ENCODE measurements at places on chromosomes 6 and 20.

GRCh38 chr6:143401636-143402370 lies 48.7 kb downstream of the ADAT2 start:
- no peak for DNase-seq

DNA sequence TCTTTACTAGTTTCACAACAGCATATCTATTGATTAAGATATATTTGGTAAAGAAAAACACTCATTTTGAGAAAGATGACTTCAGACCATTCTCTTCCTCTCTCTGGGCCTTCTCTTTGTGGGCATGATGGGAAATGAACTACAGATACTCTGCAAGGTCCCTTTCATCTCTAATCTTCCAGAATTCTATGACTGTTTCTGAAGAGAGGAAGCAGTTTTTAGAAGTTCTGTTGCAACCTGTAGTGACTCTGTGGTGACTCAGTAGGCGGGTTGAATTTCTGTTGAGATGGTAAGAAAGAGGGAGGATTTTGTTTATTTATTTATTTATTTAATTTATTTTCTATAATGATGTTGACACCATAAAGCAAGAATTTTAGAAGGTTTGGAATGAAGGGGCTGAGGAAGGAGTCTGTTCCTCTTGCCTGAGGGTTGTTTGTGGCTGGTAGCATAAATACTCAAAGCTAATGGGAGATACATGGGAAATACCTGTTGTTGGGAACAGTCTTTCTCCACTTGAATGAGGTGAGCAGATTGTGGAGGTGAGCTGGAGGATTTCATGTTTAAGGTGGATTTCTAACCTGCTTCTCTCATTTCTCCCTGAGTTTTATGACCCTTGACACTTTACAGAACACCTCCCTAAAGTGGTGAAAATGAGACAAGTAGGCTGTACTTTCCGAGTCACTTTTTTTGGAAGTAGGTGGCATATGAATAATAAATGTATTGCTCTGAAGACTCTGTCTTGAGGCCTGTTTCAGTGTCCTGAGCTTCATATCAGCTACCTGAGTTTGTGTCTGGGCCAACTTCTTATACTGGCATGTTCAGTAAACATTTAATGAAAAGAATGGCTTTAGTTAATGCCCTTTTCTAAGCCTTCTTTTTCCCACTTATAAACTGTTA lies 15.0 kb downstream of the ACSS2 start:
- no peak for DNase-seq

DNA sequence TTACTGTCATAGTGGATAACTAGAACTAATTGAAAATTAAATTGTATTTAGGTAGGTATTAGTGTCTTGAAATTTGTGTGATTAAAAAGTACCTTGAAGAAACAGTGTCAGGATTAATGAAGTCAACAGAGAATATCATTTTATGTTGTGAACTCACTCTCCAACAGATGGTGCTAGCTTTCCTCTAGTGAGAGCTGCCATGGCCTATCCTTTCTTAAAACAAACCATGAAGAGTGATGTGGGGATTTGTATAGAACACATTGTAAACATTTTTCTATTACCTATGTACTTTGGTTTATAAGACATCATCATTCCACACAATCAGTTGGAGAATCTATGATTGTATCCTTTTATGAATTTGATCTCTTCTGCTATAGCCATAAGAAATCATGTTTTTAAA lies 4.8 kb upstream of the SRSF12 start:
- DNase-seq: no peak

DNA sequence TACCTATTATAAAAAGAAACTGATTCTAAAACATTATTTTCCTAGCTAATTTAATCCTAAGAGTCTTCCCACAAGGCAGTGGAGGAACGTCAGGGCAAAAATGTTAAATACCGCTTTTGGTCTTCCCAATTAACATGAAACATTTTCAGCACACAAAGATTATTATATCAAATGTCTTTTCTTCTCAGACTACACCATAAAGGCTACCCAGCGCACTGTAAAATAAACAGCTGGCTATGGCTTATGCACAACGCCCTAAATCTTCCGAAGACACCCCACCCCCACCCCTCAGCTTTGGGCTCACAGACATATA lies 1.0 kb downstream of the NUDT3 start:
- no peak for DNase-seq

GRCh38 chr6:29760328-29760727 lies 37.1 kb downstream of the HLA-F start:
- no peak for DNase-seq

GRCh38 chr6:42113936-42114636 lies 28.3 kb downstream of the C6orf132 start:
- DNase-seq: no peak

DNA sequence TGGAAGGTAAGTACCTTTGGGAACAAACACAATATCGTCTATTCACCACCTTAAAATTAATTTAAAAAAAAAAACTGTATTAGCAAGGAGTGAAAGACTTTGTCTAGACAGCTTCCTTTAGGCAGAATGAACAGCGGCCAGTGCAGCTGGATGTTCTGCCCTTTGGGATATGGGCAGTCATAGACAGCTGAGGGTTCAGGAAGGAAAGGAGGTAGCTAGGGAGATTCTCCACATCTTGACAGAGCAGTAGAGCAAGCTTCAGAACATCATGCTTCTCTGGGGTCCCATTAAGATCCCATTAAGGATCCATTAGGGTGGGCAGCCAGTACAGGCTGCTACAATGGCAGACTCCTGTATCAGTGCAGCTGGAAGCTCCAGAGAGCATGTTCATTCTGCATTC lies 46.5 kb upstream of the PLCB4 start:
- DNase-seq: no peak

- no peak for DNase-seq
Observed at GRCh38 chr20:61400499-61400898, 148.4 kb downstream of the CDH4 start.

DNA sequence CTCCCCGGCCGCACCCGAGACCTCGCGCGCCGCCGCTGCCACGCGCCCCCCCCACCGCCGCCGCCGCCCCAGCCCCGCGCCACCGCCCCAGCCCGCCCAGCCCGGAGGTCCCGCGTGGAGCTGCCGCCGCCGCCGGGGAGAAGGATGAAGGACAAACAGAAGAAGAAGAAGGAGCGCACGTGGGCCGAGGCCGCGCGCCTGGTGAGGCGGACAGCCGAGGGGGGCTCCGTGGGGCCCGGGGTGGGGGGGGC lies 426 bp downstream of the ASXL1 start:
- DNase-seq: no peak

DNA sequence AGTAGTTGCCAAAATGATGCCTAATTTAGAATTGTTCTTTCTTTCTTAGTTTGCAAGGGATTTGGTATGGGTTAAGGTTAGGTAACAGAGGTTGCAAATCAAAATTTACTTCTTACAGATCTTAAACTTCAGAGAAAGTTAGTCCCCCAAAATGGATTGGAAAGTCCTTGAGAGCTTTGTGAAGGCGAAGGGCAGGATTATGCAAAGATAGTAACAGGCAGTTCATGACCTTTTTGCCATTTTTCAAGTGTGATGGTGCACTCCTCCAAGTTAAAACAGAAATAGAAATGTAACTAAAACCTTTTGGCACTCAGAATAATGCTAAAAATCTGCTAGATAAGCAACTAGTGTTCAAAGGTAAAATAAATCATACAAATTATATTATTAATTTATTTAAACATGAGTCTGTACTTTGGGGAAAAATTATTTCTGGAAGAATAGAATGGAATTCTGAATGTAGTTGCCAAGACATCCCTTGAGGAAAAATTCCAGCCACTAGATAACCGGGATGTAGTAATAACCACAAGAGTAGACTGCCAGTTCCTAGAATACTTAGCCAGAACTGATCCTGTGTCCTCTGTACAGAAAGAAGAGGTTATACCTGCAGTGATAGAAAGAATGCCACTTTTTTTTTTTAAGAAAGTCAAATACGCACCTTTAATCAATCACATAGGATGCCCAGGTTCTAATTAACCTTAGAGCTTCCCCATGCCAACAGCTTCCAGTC lies 31.8 kb upstream of the DAAM2 start:
- DNase-seq: no peak

DNA sequence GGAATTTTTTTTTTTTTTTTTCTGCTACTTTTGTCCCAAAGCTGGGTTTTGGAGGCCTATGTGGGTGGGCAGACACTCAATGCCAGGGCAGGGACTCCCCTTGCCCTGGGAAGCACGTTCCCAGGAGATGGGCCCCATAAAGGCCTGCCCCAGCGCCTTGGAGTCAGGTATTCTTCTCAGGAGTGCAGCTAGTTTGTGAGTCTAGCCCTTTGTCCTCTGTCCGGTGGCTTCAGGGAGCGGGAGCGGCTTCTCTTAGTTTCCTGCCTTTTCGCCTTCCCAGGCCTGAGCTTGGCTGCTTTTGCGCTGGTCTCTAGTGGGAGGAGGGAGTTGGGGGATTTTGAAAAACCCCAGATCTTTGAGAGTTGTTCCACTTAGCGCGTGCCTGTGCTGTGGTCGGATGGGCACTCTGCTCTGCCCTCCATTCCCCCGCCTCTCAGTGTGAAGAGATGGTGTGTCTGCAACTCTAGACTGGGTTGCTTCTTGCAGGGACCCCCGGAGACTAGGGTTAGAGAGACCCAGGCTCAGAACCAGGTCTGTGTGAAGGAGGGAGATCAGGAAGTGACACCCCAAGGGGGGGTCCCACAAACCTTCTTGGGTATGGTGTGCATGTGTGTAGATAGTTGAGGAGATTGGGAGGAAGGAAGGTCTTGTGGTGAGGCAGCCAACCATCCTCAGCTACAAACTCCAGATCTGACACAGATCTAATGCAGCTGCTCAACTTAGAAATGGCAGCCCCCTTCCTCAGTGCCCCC lies 1.3 kb downstream of the PLCG1 start:
- peak; percentile 14 for DNase-seq

DNA sequence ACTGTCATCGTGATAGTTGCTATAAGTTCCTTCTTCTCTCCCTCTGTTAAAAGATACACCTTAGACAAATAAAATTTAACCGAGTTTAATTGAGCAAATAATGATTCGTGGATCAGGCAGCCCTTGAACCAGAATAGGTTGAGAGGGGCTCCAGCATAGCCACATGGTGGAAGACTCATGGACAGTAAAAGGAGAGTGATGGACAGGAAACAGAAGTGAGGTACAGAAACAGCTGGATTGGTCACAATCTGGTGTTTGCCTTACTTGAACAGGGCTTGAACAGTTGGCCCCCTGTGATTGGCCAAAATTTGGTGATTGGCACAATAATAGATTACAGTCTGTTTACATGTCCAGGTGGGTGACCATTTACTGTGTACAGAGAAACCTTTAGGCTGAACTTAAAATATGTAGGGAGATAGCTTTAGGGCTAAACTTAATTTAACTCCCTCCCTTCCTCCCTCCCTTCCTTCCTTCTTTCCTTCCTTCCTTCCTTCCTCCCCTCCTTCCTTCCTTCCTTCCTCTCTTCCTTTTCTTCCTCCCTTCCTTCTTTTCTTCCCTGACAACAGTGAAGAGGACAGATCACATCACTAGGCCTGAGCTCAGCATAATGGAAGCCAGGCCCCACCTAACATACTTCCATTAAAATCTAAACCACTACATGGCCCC lies 531.8 kb upstream of the JARID2 start:
- no peak for DNase-seq

GRCh38 chr6:43990627-43991619 lies 136.3 kb downstream of the MRPL14 start:
- no peak for DNase-seq

DNA sequence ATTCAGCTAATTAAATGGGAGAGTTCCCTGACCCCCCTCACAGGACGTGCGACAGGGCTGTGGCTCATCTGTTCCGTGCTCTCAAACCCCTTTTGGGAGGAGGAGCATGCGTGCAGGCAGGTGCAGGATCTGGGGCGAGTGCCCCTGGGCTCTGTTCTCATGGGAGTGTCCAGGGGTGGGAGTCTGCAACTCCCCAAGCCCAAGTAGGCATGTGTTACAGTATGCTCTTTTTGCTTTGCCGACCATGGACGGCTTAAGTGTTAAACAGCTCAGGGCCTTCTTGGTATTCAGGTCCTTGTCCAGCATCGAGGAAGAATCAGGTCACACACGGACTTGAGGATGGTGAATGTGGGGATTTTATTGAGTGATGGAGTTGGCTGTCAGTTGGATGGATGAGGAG lies 101.6 kb downstream of the NCOA3 start:
- DNase-seq: no peak

- DNase-seq: no peak
Observed at GRCh38 chr6:111767752-111768430, 105.4 kb downstream of the FYN start.

DNA sequence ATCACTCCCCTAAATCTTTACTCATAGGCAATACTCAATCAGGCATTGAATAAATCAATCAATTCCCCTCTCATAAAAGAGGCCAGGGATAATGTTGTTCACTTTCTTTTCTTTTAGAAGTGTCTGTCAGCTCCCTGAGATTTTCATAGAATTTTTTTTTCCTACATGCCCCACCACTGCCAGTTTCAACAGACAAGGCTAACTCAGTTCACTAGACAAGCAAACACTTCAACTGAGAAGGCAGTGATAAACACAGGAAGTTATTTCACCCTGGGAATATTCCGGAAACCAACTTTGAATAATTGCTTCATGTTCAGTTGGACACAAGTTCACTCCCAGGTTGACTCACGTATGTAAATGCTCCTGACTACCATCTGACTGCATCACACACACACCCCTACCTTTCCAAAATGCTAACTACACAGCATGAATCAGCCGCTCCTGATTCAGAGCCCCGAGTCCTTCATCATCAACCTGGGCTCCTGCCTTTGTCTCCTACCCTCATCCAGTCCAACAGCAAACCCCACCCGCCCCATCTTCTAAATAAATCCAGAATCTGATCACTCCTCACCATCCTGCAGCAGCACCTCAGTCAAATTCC lies 143.9 kb downstream of the BCAS1 start:
- DNase-seq: no peak

GRCh38 chr6:22605736-22606135 lies 36.4 kb downstream of the HDGFL1 start:
- no peak for DNase-seq

DNA sequence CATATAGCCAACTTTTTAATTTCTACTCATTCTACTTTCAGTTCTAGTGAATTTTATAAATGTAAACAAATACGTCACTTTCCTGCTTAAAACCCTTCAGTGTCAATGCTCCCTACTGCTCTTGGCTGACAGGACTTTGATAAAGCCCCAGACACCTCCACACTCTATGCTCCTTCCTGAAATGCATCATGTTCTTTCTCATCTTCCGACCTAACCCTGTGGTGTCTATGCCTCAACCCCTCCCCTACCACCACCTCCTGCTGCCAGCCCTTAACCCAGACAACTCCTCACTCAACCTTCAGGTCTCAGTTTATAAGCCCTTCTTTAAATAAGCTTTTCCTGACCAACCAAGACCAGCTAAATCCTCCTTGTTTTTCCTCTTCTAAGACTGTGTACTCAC lies 19.1 kb downstream of the TLDC2 start:
- no peak for DNase-seq

- peak; percentile 77 for DNase-seq
Observed at GRCh38 chr6:127119102-127120022, 891 bp downstream of the RSPO3 start.

- DNase-seq: no peak
Observed at GRCh38 chr6:1764397-1764987, 154.8 kb downstream of the FOXC1 start.

- peak; percentile 59 for DNase-seq
Observed at GRCh38 chr6:158031381-158032353, 50.0 kb downstream of the SYNJ2 start.

- DNase-seq: no peak
Observed at GRCh38 chr6:111263837-111264236, 176.5 kb downstream of the SLC16A10 start.
